ENCODE measurements at places on chromosomes 1 and 21.

DNA sequence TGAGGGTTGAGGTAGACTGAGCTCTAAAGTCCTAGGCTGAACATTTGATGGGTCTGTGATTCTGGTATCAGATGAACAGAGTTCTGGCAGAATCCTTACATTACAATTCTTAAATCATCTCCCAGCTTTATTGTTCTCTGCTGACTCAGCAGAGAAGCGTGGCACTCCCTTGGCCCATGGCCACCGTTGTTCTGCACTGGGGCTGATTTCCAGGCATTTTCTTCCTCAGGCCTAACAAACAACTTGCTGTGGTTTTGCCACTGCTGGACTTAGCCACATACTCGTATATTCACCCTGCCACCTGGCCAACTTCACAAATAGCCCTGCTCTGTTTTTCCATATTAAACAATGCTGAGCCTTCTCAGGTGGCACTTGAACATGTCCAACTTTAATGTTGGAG is 223.2 kb downstream of the TNR start:
- peak; percentile 16 for DNase-seq

DNA sequence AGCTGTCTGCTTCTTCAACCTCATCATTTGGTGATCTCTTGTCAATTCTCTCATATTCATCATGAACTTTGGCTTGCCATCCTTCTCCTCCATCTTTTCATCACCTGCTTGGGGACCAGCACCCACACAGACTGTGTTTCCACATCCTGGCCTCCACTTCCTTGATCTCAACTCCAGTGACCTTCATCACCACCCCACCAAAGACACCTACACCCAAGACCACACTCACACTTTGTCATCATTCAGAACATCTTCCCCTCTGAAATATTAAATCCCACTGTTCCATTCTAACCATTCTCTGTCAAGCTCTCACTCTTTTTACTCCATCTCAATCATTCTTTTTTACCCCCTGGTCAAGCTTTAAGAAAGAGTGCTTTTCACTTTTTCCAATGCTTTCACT is 115.5 kb upstream of the VAV3 start:
- DNase-seq = no peak

DNA sequence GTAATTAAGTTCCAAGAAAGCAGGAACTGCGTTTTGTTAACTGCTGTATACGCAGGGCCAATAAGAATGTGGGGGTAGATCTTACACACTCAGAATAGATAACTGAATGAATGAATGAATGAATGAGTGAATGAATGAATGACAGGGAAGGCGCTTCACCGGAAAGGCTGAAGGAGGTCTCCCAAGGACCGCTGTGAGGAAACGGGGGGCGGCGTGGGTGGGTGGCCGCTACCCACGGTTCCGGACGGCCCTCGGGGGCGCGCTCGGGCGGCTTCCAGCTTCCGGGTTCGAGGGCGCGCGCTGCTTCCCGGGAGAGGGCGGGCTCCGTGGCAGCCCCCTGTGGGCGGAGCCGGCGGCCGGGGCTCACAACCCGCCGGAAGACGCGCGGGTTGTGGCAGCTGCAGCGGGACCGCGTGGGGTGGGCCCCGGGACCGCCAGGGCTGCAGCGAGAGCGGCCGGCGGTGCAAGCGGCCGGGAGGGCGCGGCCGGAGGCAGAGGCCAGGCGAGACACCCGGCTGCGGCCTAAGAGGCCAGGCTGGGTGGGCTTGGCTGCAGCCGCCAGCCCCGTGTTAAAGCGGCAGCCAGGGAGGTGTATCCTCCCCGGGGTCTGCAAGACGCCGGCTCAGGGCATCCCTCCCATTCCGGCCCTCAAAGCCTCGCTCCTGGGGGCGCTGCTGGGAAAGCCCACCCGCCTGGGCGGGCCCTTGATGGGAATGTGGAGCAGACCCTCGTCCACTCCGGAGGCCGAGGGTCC is at the start of gene ZFP69:
ZFP69 (plus strand) TSS at position 367 of the 754 bp plus-strand sequence. CDS start 2,072 bp downstream, outside the sequence.
- DNase-seq = peak; percentile 53

GRCh38 chr1:209398313-209398991 is 185.1 kb upstream of the CAMK1G start:
- no peak for DNase-seq

- DNase-seq = no peak
These were observed 15.8 kb downstream of the PLPP3 start for GRCh38 chr1:56563568-56563967.

GRCh38 chr1:111943066-111943465 is 46.4 kb downstream of the KCND3 start:
- DNase-seq = no peak

DNA sequence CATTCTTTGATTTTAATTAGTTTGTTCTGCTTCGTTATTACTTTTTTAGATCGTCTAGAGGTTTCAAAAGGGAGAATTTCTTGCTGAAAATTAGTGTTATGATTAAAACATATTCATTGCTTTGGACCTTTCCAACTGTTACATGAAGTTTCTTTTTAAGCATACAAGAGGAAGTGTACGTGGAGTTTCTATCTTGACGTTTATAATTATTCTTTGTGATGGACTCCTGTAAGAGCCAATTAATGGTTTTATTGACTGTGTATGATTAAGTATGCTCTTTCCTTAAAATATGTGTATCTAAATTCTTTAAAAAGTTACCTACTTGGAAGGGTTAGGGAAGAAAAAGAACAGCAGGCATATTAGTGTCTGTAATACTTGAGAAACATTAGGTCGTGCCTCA is 37.8 kb downstream of the SPEN start:
- no peak for DNase-seq

GRCh38 chr21:14013056-14013603 is 197.6 kb downstream of the LIPI start:
- no peak for DNase-seq

DNA sequence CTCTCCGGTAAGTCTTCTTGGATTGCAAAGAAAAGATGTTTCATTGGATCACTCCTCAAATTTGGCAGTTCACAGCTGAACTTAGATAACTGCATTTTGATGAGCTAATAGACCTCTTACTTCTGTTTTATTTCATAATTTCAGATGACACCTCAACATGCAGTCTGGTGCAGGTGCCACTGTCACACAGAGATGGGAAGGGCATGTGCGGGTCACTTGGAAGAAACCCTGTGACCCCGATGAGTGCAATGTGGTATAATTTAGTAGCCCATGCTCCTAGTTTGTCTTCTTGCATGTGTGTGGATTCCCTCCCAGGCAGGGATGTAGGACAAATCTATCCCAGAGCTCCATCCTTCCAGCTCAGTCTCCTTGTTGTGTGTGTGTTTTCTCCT is 481 bp upstream of the SLAMF1 start:
- no peak for DNase-seq

GRCh38 chr1:101739826-101740330 is 256.8 kb downstream of the OLFM3 start:
- DNase-seq = no peak

GRCh38 chr21:25359724-25360123 is 247.6 kb downstream of the MRPL39 start:
- DNase-seq = peak; percentile 65

GRCh38 chr1:154176337-154176736 is 15.6 kb downstream of the TPM3 start:
- DNase-seq = peak; percentile 38

DNA sequence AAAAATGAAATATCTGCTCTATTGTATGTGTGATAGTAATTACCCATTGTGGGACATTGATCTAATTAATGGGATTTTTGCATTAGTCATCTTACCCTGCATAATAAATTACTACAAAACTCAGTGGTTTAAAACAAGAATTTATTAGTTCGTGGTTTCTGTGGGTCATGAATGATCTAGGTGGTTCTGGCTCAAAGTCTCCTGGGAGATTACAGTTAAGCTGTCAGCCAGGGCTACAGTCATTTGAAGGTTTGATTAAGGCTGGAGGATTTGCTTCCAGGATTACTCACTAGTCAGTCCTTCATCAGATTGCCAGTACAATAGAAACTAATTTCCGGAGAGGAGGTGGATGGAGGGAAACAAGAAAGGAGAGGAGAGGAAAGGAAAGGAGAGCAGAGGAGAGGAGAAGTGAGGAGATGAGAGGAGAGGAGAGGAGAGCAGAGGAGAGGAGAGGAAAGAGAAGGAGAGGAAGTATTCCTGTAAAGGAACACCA is 60.4 kb upstream of the TNFSF4 start:
- DNase-seq = no peak

- DNase-seq = no peak
These were observed 45.9 kb downstream of the SPSB1 start for GRCh38 chr1:9338397-9339246.

- no peak for DNase-seq
These were observed 8.1 kb downstream of the AKNAD1 start for GRCh38 chr1:108848806-108849205.

DNA sequence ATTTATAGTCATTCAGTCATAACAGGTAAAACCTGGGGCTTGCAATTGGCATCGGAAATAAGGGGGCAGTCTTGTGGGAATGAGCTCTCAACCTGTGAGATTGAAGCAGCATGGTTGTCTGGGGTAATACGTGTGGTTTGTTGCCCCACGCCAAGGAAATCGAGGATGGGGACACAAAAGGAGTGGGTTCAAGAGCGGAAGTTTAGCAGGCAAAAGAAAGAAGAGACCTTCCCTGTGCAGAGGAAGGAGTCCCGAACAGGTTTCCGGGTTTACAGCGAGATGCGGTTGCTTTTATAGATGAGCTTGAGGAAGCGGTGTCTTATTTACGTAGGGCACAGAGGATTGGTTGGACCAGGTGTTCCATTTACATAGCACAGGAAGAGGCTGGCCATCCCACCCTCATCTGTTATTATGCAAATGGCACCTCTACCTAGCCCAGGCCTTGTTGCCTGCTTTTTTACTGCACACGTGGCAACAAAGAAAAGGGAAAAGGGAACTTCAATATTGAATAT is 37.3 kb downstream of the IFNAR1 start:
- DNase-seq = no peak

GRCh38 chr1:172229942-172230341 is 190.5 kb upstream of the C1orf105 start:
- no peak for DNase-seq

DNA sequence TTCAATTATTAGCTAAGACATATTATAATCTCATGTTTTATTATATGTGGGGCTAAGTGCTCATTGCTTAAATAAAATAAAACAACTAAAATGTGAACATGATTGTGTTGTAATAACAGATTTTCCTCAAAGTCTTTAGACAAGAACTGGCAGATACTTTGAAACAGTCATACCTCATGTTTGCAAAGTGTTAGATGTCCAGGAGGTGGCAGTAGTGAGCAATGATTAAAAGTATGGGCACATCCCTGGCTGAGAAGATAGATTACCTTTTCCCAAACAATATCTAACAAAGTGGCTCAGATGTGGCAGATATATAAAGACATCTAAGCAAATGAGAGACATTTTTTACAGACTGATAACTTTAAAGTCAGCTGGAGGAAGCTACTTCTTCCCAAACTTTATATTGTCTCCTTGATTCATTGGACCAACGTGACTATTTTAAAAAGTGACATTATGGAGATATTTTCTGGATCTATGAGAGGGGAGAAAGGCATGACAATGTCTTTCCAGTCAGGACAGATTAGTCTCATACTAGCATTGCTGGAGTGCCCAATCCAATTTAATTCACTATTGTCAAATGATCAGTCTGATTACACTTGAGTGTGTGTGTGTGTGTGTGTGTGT is 269.8 kb downstream of the S1PR1 start:
- peak; percentile 32 for DNase-seq

- DNase-seq = peak; percentile 59
These were observed 20.9 kb downstream of the SLC1A7 start for GRCh38 chr1:53121319-53122172.

- DNase-seq = no peak
These were observed 27.1 kb downstream of the KCNK1 start for GRCh38 chr1:233641029-233641428.

DNA sequence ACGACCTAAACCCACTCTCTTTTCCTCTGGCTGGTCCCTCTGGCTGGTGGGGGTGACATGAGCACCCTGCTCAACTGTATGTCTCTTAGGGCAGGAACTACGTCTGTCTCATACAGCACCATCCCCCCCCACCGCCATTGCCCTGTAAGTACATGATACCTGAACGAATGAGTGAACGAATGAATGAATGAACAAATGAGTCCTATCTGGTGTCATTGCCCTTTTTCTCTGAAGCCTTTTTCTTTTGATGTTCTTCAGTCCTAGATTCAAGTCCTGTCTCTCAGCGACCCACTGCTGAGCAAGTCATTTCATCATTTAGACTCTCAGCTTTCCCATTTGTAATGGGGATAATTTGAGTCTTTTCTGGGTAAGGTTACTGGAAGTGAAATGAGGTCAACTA is 10.8 kb downstream of the MATN1 start:
- DNase-seq = no peak

GRCh38 chr1:119467219-119467618 is 39.8 kb upstream of the HSD3B1 start:
- DNase-seq = no peak

DNA sequence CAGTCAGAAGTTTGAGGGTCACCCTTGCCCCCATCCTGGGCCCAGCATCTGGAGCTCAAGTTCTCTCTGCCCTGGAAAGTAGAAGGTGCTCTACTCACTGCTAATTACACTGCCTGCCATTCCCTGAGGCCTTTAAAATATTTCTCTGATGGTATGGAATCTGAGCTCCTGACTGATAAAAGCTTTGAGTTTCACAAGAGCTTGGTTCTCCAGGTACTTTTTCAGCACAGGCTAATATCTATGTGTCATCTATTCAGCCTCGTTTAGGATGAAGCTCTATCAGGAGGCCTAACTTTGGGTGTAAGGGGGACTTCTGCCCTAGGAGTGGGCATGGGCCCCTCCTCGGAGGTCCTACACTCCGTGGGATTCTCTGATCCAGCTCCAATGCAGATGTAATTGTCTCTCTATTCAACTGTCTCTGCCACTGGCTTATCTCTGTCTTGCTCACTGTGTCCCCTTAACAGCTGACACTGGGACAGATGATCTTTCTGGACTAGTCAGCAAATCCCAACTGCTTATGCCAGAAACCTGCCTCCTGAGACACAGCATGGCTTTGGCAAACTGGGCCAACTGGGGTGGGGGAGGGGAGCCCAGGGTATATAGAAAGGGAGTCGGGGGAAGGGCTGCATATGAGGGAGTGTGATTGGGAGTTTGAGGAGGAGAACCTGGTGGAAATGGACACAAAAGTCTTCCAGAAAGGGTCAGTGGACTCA is 104.2 kb upstream of the GADD45A start:
- DNase-seq = no peak

- no peak for DNase-seq
These were observed 1135.9 kb downstream of the KCNT2 start for GRCh38 chr1:195472291-195472690.

DNA sequence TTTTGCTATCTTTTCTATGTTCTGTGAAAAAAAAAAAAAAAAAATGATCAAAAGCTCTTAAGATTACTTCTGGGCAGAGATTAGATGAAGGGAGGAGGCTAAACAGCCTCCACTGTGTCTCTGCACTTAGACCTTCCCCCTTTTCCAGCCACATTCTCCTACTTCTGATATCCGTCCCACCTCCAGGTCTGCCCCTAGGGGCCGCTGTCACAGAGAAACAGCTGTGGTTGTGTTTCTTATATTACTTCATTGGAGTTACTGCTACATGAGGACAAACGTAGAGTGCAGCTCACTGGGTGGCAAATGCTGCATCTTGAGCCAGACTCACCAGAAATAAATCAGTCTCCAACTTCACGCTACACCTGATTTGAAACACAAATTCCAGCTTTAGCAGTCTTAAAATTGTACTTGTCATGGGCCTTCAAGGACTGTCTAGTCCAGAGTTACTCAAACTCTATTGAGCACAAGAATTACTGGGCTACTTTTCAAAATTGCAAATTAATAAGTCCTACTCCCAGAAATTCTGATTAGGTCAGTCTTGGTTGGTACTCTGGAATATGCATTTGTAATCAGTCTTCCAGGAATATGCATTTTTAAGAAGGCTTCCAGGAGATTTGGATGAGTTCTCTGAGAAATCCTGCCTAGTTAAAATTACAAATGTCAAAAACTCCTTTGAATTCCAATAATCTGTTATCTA is 125.2 kb upstream of the PTBP2 start:
- DNase-seq = no peak

GRCh38 chr21:36830100-36830499 is 131.2 kb downstream of the SIM2 start:
- no peak for DNase-seq

Measured in mucosa of gallbladder (tissue), 1 donor.